ENCODE measurements at places on chromosomes 7 and 10.

GRCh38 chr10:124357561-124357885 is 61.2 kb downstream of the OAT start:
- no peak for DNase-seq

- DNase-seq: no peak
Measured at GRCh38 chr7:158110034-158110590, 477.5 kb downstream of the PTPRN2 start.

DNA sequence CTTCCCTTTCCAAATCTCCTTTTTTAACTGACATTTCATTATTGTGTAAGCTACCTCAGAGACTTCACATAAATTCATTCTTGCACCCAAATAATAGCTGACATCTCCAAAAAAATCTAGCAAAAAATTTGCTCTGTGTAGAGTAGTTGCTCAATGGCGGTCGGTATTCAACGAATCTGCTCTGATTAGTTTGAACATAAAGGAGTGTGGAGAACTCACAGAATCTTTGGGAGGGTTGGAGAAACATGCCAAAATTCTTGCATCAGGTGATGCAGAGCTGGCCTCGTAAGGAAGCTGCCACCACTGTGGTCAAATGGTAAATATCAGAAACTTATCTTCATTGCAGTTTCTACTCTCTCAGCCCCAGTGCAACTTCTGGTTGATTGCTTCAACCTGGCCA is 201.2 kb upstream of the MDFIC start:
- no peak for DNase-seq

DNA sequence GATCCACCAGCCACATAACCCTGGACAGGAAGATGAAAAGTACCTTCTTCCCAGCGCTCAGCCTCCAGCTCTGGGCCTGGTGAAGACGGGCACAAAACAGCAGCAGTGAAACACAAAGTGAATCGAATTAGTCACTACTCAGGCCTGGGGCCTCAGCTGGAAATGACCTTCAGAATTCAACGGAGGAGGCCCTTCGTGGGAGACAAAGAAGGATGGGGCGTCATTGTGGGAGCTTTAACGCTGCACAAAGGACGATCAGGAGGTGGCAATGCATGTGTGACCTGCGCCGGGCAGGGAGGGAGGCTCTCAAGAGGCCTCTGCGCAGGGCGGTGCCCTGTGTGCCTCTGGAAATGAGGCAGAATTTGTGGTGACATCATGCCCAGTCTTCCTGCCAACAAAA is 161.9 kb downstream of the DNAJB6 start:
- DNase-seq: no peak

- DNase-seq: no peak
Measured at GRCh38 chr7:48924433-48924832, at the start of gene CDC14C. Gene CDC14C, plus strand, starts transcription at chr7:48924547. Its CDS starts 126 bp downstream, at chr7:48924673.

GRCh38 chr7:106679153-106679931 is 18.4 kb upstream of the CCDC71L start:
- DNase-seq: peak; percentile 96

GRCh38 chr7:44664780-44665461 is 58.5 kb downstream of the OGDH start:
- DNase-seq: no peak

DNA sequence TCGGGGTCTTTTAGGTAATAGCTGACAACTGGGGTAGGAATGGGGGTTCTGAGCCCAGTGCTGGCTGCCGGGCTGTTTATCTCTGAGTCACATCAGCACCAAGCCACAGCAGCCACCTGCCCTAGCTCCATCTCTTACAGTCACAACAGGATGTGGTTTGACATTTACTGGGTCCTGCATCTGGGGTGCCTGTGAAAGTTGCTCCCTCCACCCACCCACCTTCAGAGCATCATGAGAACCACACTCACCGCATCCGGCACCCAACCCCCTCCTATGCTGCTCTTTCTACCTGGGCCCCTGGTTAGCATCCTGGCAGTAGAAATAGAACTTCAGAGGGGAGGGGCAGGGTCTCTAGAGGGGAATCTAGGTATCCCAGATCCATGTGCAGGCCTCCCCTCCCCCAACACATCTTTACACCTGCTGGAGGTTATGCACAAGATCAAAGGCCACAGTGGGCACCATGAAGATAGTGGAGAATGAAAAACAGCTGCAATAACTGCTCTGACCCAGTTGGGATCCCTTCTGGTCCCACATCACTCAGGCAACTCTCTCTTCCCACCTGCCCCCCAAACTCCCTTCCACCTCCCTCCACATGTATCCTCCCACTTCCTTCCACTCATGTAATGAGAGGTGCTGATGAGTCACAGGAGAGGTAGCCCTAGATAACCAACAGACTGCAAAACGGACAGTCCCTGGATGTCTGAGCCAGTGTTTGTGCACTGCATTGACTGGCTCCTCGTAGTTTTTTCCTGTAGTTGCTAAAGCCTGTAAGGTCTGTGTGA is 38.2 kb downstream of the PRSS2 start:
- peak; percentile 49 for DNase-seq

DNA sequence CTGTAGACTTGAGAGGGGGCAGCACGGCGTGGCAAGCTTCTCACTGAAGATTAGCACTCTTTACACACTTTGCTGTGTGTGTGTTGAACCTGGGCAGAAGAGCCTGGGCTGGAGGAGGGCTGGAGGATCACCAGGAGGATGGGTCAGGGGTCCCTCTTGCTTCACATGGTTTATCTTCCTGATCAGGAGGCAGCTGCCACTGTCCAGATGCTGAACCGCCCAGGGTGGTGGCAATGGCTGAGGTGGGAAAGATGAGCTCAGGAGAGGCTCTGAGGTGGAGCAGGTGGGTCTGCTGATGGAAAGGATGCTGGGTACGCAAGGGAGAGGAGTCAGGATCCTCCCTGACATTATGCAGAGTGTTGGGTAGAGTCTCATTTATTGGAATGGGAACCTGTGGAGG is 191.5 kb downstream of the RAMP3 start:
- no peak for DNase-seq

GRCh38 chr7:28002638-28003037 is 178.0 kb downstream of the JAZF1 start:
- DNase-seq: peak; percentile 28

GRCh38 chr7:16785846-16786245 is 19.0 kb downstream of the AGR2 start:
- no peak for DNase-seq

- DNase-seq: peak; percentile 65
Measured at GRCh38 chr10:96292971-96293920, 11.0 kb upstream of the DNTT start.

- DNase-seq: peak; percentile 16
Measured at GRCh38 chr10:3914733-3915132, 129.7 kb upstream of the KLF6 start.

- DNase-seq: no peak
Measured at GRCh38 chr7:136551618-136552017, 316.8 kb upstream of the CHRM2 start.

DNA sequence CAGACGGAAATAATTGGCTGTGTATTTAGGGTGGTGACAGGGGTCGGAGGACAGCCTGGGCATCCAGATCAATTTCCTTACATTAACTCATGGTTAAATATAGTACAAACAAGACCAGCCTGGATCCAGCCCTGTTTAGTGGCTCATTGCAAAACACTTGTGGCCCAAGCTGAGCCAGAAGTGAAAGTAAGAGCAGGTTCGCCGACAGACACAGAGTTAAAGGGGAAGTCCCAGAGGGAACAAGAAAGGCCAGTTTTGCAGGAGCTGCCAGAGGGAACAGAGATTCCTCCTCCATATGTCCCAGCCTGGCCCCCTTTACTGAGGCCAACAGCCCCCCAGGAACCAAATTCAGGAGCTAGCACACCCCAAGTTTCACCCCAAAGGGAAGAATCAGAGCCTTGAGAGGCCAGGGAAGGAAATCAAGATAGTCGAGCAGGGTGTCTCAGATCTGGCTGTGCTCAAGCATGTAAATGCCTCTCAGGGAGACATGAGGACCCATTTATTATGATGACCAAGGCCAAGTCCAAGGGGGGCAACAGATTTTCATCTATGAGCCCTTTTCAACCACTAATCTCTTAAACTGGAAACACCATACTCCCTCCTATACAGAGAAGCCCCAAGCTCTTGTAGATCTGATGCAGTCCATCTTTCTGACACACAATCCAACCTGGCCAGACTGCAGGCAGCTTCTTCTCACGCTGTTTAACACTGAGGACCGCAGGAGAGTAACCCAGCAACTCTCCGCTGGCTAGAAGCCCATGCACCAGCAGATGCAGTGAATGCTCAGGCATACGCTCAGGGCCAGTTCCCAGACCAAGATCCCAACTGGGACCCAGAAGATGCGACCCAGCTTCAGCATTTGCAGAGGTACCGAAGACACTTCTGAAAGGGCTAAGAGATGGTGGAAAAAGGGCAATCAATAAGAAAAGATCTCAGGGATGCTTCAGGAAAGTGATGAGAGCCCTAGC is 15.9 kb upstream of the ADCK2 start:
- DNase-seq: peak; percentile 71

DNA sequence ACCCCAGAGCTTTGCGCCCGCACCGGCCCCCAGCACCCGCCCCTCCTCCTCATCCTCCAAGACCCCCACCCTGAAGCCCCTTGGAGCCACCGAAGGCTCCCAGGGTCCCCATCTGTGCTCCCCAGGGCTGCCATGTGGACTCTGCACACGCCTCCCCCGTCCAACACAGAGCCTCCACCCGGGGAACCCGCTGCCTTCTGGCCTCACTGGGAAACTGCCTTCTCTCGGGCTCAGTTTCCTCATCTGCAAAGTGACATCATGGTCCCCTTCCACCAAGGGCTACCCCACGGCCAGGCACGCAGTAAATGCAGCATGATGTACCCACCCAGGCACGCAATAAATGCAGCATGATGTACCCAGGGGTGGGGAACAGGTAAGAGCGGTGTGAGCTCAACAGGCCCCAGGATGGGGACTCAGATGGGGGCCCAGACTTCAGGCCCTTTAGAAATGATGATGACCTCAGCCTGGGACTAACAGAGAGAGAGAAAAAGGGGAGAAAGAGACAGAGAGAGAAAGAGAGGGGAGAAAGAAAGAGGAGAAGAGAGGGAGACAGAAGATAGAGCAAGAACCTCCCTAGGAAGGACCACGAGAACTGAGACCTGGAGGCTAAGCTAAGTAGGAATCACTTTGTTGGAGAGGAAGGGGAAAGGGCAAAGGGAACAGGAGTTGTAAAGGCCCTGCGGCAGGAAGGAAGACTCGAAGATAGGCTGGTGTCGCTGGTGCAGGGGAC is 2.5 kb upstream of the MICALL2 start:
- DNase-seq: no peak

DNA sequence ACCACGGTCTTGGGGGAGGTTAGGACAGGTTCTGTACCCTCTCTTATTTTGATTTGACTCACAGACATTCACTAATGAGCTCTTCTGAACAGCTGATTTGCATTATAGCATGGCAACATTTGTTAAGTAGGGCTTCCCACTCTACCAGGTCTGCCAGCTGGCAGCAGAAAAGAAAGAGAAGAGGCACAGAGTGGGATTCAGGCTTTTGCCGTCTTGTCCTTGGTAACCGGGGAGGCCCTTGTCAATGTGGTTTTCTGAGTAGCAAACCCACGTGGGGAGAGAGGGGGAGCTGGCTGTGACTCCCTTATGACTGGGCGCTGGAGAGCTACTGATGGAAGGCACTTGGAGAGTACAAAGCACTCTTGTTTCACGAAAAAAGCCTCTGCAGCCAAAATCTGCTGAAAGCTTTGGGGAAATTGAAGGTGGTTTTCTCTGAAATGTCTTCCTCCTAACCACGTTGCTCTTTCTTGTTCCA is 355.3 kb upstream of the GALNT17 start:
- no peak for DNase-seq

DNA sequence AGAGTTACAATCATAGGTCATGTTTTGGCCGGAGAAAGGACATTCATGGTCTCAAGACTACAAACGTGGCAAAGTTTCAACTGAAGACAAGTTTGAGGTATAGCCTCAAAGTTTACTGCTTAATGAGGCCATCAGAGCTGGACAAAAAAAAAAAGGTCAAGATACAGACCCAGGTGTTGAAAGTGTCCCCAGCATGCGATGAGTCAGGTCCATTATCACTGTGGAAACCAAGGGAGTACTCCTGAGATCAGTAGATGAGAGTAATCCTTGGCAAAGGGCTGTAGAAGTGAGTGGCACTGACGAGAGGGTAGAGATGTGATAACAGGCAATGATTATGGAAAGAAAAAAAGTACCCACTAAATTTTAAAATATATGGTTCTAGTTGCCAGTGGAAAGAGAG is 80.1 kb upstream of the LRRN3 start:
- no peak for DNase-seq

DNA sequence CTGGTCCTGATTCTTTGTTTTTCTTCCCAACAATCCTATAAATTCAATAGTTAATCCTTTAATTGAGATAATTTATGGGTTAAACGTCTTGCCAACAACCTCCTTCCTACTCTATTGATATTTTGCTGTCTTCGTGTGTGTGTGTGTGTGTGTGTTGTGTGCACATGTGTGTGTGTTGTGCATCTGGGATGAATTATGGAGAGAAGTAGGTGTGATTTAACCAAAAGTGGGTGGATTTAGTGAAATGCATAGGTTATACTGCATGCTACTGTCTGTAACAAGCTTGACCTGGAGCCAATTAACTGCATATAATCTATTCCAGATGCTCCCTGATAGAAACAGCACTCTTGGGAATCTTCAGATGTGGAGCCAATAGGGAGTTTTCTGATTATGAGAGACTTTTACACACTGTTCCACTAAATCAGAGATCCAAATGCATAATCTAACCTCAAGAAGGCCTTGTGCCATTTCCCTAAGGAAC is 61.2 kb downstream of the SEMA3D start:
- no peak for DNase-seq

DNA sequence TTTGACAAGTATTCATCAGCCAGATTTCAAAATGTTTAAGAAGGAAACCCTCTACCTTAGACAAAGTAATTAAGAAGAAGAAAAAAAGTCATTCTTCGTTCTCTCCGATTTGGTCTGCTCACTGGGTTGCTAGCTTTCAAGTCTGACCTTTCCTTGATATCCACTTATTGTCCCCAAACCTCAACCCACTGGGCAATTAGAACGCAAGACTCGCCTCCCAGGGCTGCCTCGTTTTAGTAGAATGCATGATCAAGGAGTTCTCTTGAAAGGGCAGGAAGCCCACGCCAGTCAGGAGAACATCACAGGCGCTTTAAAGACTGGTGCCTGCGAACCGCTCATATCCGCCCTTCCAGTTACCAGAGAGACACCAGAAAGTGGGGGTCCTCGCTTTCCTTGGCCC is 637.7 kb downstream of the PARD3 start:
- DNase-seq: no peak

GRCh38 chr7:126411032-126411820 is 841.5 kb downstream of the GRM8 start:
- DNase-seq: no peak

Measured in kidney tubule cell (primary cell).